Right renal pelvis (tissue), 4 donors: ENCODE measurements at places on chromosomes 1 and 21.

- no peak for DNase-seq
Measured at GRCh38 chr21:16034446-16035190, 304.8 kb downstream of the USP25 start.

- no peak for DNase-seq
Measured at GRCh38 chr1:93821423-93822144, 57.4 kb downstream of the DNTTIP2 start.

GRCh38 chr1:117368116-117369108 lies 1.2 kb downstream of the MAN1A2 start:
- no peak for DNase-seq

DNA sequence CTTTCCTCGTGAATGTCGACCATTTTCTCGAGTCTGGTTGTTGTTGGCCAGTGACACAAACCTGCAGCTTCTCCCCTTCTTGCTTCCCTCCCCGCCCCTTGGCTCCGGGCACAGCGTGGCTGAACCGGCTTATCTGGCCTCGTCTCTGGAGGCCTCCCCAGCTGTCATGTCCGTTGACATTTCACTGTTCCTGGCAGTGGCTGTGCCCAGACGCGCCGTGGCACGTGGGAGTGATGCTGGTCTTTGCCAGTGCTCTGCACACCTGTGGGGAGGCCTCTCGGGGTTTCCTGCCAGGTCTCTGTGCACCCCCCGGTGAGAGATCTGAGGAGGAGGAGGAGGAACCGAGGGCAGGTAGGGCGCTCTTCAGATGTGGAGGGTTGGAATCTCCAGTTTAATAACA lies 23.7 kb downstream of the SKI start:
- no peak for DNase-seq

- no peak for DNase-seq
Measured at GRCh38 chr1:176101951-176102642, 105.0 kb downstream of the COP1 start.

- DNase-seq: no peak
Measured at GRCh38 chr1:203791498-203791897, 3.9 kb upstream of the ZBED6 start.

DNA sequence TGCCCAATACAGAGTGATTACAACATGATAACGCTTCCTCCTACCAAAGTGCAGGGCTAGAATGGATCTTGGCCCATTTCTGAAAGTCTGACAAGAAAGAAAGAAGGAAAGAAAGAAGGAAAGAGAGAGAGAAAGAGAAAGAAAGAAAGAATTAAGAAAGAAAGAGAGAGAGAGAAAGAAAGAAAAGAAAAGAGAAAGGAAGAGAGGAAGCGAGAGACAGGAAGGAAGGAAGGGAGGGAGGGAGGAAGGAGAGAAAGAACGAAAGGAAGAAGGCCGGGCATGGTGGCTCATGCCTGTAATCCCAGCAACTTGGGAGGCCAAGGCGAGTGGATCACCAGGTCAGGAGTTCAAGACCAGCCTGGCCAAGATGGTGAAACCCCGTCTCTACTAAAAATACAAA lies 44.1 kb upstream of the PPM1J start:
- no peak for DNase-seq

- no peak for DNase-seq
Measured at GRCh38 chr1:184860985-184861754, 106.5 kb upstream of the EDEM3 start.

DNA sequence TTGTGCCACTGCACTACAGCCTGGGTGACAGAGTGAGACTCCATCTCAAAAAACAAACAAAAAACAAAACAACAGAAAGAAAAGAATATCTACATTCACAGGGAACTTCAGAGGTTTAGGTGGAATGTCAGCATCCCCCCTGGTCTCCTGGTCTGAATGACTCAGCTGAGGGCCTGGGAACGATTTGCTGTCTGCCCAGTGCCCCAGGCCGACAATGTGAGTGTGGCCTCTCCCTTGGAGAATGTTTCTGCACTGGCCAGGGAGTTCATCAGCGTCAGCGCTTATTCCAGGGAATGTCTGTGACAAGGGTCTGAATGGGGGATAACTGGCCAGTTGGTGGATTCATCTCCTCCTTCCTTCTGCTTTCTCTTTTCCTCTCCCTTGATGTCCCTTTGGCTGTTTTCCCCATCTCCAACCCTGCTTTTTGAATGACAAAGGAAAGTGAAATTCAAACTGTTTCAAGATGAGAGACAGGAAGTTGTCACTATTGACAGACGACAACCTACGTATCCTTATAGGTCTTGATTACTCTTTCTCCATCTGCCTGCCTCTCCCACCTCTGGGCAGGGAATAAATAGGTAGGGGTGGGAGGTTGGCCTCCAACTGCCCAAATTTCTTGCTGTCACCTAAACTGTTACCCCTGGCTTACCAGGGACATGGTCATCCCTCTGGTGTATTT lies 213.1 kb downstream of the HHAT start:
- no peak for DNase-seq

- no peak for DNase-seq
Measured at GRCh38 chr1:8598060-8598724, 219.2 kb downstream of the RERE start.

- DNase-seq: no peak
Measured at GRCh38 chr1:9610548-9610947, 21.8 kb downstream of the TMEM201 start.

- DNase-seq: no peak
Measured at GRCh38 chr1:9374748-9375341, 82.2 kb downstream of the SPSB1 start.

DNA sequence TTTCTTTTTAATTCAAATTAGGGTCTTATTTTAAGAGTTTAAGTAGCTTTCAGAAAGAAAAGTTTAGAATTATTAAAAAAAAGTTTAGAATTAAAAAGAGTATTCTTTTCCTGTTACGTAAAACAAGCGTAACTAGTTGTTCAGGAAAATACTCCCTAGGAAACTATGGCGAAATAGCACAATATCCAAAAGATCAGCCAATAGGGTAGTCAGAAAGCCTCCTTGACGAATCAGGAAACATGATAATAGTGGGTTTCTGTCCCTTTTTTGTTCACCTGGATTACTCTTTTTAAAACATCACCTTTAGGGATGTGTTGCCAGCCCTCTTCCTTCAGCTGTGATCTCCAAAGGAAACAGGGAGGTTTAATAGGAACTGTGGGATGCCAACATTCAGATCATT lies 25.2 kb downstream of the S1PR1 start:
- no peak for DNase-seq

- DNase-seq: no peak
Measured at GRCh38 chr1:26541431-26541815, 11.9 kb downstream of the RPS6KA1 start.

DNA sequence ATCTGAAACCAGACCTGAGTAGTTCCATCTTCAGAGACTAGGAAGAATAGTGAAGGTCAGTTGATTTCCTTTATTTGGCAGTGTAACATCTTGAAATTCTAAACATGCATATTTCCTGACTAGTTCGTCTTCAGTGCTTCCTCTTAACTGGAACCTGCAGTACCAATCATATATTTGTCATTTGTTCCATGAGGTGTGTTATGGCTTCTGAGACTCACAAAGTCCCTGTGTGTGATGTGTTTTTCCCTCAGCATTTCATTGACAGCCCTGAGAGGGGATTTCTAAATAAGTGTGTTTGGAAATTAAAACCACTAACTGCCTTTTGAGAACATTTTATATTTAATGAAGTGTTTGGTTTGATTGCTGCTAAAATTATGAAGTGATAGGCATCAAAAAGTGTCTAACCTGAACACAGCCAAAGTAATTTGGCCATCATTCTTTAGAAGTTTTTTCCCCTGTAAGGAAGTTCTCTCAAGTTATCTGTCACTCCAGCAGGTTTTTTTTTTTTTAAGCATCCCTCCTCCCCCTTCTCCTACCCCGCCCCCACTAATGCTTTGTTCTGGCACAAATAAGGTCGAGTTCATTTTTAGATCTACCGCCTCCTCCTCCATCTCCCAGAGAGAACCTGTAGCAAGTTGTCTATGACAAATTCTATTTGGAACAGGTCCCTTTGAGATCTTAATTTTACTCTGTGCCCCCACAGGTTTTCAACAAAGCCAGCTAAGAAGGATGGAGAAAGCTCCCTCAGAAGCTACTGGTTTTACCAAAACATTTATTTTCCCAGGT lies 61.4 kb downstream of the TMEM200B start:
- no peak for DNase-seq

- DNase-seq: peak; percentile 52
Measured at GRCh38 chr1:34786521-34787325, 5.7 kb downstream of the GJB3 start.
